Suppressor macrophage treated with lipopolysaccharide for 4 hours (primary cell): ENCODE measurements at places on chromosomes 6 and 20.

- no peak for DNase-seq
These were observed 47.5 kb upstream of the NHSL1 start for GRCh38 chr6:138546733-138547185.

DNA sequence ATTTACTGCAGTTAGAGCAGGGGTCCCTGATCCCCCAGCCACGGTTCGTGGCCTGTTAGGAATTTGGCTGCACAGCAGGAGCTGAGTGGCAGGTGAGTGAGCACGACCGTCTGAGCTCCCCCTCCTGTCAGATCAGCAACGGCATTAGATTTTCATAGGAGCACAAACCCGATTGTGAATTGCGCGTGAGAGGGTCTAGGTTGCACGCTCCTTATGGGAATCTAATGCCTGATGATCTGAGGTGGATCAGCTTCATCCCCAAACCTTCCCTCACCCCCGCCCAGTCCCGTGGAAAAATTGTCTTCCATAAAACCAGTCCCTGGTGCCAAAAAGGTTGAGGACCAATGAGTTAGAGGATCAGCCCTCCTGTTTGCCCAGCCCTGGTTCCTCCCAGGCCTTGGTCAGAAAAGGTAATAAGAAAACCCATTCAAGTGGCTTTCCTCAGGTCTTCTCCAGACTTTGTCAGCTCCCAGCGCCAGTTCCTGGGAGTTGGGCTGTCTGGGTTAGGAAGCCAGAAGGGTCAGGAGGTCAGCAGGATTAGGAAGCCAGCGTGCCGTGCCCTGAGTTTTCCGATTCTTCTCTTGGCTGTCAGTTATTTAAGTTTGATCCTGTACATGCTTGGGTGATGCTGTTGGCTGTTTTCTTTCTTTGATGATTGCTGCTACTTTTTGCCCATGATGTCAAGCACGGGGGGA is 139.9 kb upstream of the PMEPA1 start:
- DNase-seq, result no peak

- DNase-seq, result no peak
These were observed 6.9 kb upstream of the CCN2 start for GRCh38 chr6:131958095-131958494.

DNA sequence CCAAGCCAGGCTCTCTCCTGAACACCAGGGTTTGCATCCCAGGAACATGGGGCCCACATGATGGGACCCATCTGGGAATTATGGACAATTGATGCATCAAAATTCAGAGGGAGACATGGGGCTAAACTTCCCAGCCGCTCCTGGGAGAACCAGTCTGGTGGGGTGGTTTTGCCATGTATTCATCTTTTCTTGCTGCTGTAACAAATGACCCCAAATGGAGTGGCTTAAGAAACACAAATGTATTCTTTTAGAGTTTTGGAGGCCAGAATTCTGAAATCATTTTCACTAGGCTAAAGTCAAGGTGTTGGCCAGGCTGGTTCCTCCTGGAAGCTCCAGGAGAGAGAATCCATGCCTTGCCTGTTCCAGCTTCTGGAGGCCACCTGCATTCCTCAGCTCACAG is 6.5 kb downstream of the SLC13A3 start:
- DNase-seq, result no peak
